ENCODE measurements at places on chromosomes 2 and 18.

DNA sequence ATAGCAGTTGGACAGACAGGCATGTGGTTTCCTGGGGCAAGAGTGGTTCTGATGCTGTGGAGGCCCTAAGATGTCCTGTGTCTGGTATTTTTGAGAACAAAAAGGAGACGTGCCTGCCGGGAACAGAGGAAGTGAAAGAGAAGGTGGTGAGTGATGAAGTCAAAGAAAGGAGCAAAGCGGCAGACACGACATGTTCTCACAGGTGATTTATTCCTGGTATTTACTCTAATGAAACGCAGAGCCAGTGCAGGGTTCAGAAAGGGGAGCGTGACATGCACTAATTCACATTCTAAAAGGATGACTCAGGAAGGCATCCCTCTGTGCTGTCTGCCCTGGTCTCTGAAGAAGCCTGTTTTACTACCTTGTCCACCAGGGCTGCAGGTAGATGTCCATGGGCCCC, 211.0 kb downstream of the KCNE4 start:
- DNase-seq, result no peak

DNA sequence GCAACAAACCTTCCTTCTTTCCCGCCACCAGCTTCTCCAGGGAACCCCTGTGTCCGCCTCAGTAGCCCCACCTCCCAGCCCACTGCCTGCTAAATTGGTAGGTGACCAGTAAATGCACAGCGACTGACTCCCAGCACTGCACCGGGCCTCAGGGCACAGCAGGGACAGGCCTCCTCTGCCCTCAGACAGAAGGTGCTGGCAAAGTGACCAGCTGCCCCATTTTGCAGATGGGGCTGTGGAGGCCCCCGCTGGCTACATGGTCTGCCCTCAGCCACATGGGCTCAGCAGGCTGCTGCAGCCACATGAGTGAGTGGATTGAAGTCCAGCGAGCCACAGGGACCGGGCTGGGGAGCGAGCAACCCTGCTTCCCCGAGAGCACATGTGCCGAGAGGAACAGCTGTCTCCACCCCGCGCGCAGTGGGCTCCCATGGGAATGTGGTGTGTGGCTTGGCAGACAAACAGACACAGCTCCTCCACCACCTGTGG, 7.8 kb upstream of the NPPC start:
- DNase-seq, result no peak

DNA sequence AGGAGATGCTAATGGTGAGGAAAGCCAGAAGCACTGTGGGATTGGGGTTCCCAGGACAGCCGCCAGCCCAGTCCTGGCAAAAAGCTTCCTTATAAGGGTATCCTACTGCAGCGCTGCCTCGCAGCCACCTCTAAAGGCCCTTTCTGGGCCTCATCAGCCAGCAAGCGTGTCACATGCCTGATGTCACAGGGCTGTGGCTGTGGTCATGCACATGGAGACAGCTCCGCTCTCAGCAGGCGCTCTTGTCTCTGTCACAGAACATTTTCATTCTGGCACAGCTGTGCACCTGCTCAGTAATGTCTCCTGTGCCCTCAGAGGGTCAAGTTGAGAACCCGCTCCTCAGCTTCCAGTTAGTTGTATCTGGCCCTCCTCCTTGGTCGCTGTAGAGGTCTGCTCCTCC, 17.7 kb upstream of the MAL start:
- no peak for DNase-seq

- no peak for DNase-seq
These were observed 142.7 kb downstream of the FIGN start for GRCh38 chr2:163592954-163593622.

DNA sequence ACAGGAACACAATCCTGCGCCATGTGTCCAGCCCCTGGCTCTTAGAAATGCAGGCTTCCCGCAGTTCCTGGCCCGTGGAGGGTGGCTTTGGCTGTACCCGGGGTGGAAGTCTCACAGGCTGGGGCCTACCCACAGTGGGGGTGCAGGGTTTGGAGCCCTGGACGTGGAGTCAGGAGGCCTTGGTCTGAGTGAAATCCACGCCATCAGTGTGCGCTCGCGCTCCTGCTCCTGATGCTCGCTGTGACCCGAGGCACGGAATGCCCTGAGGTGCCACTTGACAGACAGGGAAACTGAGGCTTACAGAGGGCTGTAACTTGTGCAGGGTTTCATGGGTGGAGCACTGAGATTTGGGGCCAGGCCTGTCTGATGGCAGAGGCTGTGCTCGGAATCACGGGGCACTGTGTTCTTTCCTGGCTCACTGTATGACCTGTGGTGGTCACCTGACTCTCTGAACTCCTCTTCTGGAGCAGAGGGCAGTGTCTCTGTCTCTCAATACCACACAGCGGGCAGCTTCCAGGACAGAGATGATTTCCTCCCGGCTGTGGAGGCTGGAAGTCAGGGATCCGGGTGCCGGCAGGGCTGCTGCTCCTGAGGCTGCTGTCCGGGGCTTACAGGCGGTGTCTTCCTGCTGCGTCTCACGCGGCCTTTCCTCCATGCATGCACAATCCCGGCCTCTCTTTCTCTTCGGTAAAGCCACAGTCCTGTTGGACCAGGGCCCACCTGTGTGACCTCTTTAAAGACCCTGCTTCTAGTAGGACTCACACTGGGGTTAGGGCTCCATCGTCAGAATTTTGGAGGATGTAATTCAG, 25.9 kb upstream of the ALLC start:
- DNase-seq, result no peak

All from cerebellar nuclear complex (tissue), 1 donor.